ENCODE measurements at places on chromosomes 4 and X.

DNA sequence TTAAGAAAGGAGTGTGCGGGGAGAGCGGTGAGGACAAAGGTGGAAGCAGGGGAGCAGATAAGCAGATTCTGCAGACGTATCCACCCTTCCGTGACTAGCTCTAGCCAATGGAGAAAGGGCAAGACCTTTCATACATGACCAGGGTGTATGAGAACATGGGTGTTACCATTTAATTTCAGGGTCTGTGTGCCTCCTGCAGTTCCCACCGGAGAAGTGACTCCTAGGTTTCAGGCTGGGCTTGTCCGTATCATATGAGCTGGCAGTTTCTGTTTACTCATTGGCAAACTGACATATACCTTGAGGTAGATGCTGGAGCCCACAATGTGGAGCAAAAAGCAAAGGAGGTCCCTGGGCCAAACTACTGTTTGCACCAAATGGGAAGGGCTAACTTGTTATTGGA lies 6.8 kb downstream of the RBM47 start:
- DNase-seq = no peak

DNA sequence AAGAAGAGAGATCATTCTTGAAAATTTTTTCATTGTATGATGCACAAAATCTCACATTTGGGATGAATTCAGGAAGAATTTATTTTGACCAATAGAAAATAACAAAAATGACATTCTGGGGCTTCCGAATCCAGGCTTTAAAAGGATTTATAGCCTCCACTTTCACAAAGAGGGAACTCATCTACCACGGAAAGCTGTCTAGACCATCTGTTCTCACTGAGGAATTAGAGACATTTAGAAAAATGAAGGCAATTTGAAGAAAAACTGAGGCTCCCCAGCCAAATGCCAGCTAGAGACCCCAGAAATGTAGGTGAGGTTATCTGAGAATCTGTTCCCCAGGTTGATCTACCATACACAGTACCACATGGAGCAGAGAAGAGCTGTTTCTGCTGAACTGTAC lies 464.3 kb downstream of the TMA16 start:
- DNase-seq = no peak

GRCh38 chr4:186167605-186168004 lies 23.8 kb upstream of the CYP4V2 start:
- DNase-seq = no peak

GRCh38 chr4:6932918-6933317 lies 23.3 kb downstream of the TBC1D14 start:
- DNase-seq = no peak

GRCh38 chr4:71814433-71814832 lies 30.6 kb upstream of the GC start:
- DNase-seq = no peak

- DNase-seq = peak; percentile 31
Measured at GRCh38 chr4:77358315-77358928, 201.4 kb downstream of the CCNG2 start.

DNA sequence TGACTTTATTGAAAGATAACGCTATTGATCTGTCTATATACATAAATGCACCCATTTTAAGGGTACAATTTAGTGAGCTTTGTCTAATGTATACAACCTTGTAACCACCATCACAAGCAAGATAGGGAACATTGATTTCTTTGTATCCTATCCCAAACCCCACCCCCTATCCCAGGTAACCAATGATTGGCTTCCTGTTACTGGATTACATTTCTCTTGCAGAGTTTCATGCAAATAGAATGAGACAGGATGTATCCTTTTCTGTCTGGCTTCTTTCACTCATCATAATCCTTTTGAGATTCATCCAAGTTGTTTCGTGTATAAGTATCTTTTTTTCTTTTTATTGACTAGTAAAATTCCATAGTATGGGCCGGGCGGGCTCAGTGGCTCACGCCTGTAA lies 1.6 kb upstream of the GRIPAP1 start:
- DNase-seq = no peak

- no peak for DNase-seq
Measured at GRCh38 chr4:100981447-100982204, 365.7 kb downstream of the PPP3CA start.

GRCh38 chr4:161702287-161702686 lies 461.5 kb downstream of the FSTL5 start:
- DNase-seq = no peak

DNA sequence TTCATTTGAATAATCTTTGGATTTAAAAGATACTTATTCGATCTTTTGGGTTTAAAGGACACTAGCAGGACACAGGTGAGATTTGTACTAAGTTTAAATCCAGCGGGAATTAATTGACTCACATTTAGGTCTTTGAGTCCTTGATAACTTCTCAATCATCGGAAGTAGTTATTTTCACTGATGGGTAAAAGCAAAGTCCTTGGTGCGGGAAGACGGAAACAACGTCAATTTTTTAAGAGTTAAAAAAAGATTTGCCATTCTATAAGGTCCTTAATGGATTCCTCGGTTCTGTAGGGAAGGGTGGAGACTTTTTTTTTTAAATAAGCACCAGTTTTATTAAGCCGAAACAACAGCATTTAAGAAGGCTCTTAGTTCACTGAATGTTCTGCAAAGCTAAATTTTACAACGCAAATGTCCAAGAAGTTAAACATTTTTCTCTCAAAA lies 2.9 kb downstream of the TMSB4X start:
- DNase-seq = no peak

- DNase-seq = no peak
Measured at GRCh38 chr4:136713140-136713539, 819.2 kb downstream of the PCDH18 start.

GRCh38 chrX:136819031-136819703 lies 38.4 kb upstream of the ARHGEF6 start:
- no peak for DNase-seq

GRCh38 chrX:129310000-129310399 lies 213.3 kb downstream of the SMARCA1 start:
- no peak for DNase-seq

DNA sequence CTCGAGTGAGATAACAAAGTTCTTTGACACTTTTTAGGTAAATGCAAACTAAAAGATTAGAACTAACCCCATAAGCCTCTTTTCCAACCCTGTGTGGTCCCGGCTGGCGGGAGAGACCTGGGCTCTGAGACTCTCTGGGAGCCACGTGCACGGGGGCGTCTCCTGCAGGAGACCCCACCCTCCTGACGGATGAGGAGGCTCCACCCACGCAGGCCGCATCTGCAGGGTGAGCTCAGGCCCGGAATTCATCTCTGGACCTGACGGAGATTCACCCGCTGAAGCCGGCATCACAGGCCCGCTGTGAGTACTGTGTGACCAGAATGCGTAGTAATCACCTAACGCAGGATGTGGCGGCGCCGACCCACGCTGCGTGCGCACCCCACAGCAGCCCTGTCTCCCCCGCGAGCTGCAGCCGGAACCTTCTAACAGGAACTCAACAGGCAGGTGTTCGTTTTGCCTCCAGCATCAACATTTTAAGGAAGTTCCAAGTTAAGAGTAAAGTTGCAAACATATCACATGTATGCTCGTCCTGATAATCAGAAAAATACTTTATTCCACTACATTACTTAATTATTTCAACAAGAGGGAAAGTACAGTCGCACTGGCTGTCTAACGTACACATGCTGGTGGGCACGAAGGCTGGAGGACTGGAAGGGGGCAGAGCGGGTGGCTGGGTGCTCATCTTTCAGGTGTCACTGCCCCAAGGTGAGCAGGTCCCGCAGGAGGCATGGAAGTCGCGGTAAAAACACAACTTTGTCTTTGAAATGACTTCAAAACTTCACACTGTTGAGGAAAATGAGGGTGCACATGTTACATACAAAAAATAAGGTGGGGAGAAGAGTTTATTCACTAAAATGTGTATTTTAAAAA lies 44.5 kb downstream of the FGFRL1 start:
- DNase-seq = peak; percentile 86

DNA sequence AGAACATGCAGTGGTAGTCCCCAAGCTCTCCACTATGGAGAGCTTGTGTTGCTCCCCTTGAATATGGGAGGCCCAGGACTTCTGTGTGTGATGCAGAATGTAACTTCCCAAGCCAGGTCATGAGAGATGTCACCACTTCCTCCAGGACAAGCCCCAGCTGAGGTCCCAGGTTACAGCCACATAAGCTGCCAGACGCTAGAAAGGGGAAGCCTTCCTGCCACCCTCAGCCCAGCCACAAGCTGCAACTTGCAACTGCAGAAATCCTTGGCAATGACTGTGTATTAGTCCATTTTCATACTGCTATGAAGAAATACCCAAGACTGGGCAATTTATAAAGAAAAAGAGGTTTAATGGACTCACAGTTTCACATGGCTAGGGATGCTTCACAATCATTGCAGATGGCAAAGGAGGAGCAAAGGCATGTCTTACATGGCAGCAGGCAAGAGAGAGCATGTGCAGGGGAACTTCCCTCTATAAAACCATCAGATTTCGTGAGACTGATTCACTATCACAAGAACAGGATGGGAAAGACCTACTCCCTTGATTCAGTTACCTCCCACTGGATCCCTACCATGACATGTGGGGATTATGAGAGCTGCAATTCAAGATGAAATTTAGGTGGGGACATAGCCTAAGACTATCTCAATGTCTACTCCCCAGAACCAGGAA lies 91.5 kb upstream of the DHX15 start:
- DNase-seq = no peak

- DNase-seq = no peak
Measured at GRCh38 chr4:109708990-109709389, 5.7 kb upstream of the CASP6 start.

DNA sequence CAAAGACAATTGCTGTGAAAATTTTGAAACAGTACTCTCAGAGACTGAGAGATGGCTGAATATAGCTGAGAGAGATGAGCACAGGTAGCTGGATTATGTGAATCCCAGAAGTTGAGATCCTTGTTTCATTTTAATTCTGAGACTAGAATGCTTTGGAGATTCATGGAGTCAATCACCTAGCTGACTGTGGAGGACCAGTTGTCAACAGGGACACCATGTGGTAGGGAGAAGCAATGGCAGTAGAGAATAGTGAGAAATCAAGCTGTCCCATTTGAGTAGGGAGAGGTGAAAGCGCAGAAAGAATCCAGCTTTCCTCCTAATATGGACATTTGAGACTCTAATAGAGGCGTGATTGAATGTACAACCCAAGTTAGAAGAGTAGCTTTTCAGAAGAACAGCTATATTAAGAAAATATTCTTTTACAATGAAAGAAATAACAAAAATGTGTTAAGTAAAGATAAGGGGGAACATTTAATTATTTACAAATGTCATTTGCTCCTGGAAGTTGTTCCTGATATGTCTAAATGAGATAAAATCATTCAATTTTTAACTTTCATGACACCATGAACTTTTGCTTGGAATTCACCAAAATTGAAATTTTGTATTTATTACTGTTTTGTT lies 30.3 kb upstream of the GLRB start:
- no peak for DNase-seq

- DNase-seq = no peak
Measured at GRCh38 chr4:33357121-33357520, 2637.0 kb downstream of the PCDH7 start.

- DNase-seq = no peak
Measured at GRCh38 chr4:137524725-137525369, 7.4 kb downstream of the PCDH18 start.

GRCh38 chr4:52103319-52103718 lies 52.2 kb downstream of the SPATA18 start:
- DNase-seq = no peak

GRCh38 chr4:130257271-130257670 lies 1161.3 kb downstream of the C4orf33 start:
- DNase-seq = no peak

DNA sequence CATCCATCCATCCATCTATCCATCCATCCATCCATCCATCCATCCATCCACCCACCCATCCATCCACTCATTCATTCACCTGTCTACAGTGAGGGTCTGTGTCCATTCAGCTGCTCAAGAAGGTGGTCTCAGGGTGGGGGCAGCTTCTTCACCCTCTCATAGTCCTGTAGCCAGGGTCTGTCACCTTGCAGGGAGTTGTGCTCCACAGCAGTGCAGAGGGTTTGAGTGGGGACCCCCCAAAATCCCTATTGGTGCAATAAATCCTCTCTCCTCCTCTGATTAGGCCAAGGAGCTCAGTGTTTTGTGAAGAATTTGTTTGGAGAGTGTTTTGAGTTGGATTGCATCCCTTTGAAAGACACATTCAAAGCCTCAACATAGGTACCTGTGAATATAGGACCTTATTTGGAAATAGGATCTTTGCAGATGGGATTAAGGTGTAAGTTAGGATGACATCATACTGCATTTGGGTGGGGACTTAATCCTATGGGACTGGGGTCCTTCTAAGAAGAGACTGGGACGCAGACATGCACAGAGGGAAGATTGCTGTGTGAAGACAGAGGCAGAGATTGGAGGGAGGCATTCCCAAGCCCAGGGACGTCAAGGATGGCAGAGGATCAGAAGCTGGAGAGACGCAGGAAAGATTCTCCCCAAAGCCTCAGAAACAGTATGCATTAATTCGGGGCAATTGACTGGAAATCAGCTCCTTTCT lies 12.0 kb downstream of the P2RY8 start:
- DNase-seq = no peak

DNA sequence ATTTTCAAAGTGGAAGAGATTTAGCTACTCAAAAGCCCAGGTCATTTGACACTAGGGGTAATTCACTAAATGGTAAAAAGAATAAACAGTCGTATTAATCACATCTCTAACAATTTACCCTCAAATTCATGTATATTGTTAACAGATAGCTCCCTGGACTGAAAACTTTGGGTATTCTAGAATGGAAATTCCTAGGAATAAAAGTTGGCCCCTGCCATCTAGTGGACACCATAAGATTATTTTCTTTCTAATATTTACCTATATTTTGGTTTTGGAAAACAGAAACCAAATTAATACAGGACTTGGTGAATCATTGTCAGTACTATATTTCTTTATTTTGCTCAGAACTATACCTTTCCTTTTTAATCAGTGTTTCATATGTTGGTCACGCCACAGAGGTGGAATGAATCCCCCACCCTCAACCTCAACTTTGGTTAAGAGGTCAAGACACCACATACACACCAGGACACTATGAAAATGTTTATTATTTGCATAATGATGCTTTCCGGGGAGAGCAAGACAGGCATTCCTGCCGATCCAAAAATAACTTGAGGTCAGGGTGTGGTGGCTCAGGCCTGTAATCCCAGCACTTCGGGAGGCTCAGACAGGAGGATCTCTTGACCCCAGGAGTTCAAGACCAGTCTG lies 96.2 kb upstream of the APOOL start:
- no peak for DNase-seq

DNA sequence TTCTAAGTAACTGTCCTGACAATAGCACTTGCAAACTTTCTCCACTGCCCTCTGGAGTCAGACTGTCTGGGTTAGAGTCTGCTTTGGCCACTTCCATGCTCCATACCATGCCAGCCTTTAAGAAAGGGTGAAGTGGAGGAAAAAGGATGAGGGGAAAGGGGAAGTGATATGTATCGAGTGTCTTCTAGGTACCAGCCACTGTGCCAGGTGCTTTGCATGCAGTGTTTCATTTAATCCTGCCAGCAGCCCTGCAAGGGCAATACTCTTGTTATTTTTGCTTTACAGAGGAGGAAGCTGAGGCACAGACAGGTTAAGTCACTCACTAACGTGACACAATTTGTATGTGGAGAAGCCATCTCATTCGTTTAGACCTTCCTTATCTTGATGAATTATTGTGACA lies 55.6 kb downstream of the RTL9 start:
- no peak for DNase-seq

- DNase-seq = peak; percentile 67
Measured at GRCh38 chrX:1481636-1482529, 29.2 kb upstream of the ASMTL start.

- DNase-seq = no peak
Measured at GRCh38 chr4:8278421-8279287, 9.1 kb downstream of the HTRA3 start.

Data from natural killer cell (primary cell).